Activated naive CD4-positive, alpha-beta T cell treated with anti-CD3 and anti-CD28 coated beads, Interleukin-2, amount 10 ng/mL, durations not matched to agents 7 days and 5 days (primary cell): ENCODE measurements at places on chromosomes 16 and 17.
A peak's percentile ranks its signal among the peaks of the same experiment; 100 is the strongest.

DNA sequence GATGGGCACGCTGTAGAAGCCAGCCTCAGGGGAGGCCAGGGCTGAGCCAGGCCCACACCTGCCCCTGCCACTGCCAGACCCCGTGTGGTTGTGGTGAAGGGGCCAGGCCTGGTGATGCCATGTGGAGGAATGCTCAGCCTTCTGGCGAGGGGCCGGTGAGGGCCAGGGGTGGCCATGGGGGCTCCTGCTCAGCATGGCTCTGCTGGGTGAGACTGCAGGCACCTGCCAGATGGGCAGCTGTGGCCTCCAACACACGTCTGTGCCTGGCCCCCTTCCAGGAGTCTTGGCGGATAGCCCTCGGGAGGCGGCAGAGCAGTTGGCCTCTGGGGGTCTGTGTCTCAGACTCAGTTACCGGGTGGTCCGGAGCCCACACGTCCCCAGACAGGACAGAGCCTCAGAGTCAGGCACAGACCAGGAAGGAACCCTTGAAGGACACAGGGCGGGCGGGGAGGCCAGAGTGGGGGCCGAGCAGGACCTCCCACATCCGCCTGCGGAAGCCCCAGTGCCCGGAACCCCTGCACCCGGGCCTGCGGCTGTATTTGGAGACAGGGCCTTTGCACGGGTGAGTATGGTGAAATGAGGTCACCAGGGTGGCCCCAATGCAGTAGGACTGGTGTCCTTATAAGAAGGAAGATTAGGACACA, 22.5 kb upstream of the CHMP6 start:
- peaks cover 13% of the 10 kb centered on the region for H3K4me1 ChIP-seq
- peaks cover 6% of the 10 kb centered on the region for H3K36me3 ChIP-seq
- DNase-seq, result no peak
- no peak overlapping the region for H3K4me3 ChIP-seq
- H3K27me3 ChIP-seq, result peaks cover 30% of the 10 kb centered on the region

DNA sequence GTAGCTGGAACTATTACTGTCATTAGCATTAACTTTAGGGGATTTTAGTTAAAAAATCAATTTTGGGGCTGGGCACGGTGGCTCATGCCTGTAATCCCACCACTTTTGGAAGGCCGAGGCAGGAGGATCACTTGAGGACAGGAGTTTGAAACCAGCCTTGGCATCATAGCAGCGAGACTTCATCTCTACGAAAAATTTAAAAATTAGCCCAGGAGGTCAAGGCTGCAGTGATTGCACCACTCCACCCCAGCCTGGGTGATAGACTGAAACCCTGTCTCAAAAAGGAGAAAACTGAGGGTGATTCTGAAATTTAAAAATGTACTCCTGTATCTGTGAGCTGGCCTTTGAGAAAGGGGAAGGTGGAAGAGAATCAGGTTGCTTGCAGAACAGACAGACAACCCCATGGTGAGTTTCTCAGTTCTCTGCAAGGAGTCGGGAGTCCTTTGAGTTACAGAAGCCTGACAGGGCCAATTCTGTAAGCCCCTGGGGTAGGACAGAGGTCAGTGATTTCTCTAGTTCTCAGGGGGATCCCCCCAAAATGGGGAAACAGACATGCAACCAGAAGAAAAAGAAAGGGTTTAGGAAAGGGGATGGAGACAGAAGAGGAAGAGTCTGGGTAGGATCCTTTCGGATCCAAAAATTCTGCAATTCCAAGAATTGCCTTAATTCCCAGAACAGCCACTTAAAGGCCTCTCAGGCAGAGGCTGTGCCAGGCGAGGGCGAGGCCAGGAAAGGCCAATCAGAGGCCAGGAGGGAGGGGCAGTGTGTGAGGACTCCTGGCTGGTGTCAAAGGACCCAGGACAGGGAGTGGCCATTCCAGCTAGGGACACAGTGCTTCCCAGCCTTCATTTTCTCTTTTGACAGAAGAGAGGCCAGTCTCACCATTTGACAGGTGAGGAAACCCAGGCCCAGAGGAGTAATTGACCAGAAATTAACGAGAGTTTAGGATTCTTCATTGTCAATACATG, 6.7 kb downstream of the NUPR1 start:
- H3K27me3 ChIP-seq, result peaks cover 13% of the 10 kb centered on the region
- peaks cover 22% of the 10 kb centered on the region for H3K4me1 ChIP-seq
- no peak for DNase-seq
- no peak overlapping the region for H3K4me3 ChIP-seq
- peaks cover 5% of the 10 kb centered on the region for H3K36me3 ChIP-seq

- H3K27me3 ChIP-seq, result no peaks in the 10 kb centered on the region
- no peak for DNase-seq
- no peak overlapping the region for H3K27ac ChIP-seq
- H3K4me1 ChIP-seq, result no peaks in the 10 kb centered on the region
- no peak overlapping the region for H3K4me3 ChIP-seq
Observed at GRCh38 chr16:85227084-85227945, 115.0 kb upstream of the CIBAR2 start.

- H3K4me1 ChIP-seq, result no peaks in the 10 kb centered on the region
- H3K4me3 ChIP-seq, result no peak overlapping the region
- no peak overlapping the region for H3K27ac ChIP-seq
- no peaks in the 10 kb centered on the region for H3K36me3 ChIP-seq
- no peak for DNase-seq
- H3K27me3 ChIP-seq, result peaks cover 10% of the 10 kb centered on the region
Observed at GRCh38 chr16:55948230-55948629, 73.1 kb upstream of the CES5A start.

DNA sequence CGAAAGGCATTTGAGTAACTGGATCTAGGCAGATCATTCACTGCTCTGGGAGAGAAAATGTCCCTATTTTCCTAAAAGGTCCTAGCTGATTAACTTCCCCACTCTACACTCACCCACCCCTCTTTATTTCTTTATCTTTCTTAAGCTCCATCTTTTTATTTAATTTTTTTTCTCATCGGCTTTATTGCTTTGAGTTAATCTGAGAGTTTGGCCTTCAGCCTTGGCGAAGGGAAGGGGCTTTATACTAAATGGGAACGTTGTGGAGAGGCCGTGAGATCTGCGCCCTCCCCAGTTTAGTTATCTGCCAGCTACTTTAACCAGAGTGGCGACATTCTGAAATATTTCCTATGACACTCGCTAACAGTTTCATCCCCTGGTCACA, 882 bp upstream of the TOX3 start:
- DNase-seq, result no peak
- H3K36me3 ChIP-seq, result peaks cover 4% of the 10 kb centered on the region
- H3K27ac ChIP-seq, result no peak overlapping the region
- peaks cover 38% of the 10 kb centered on the region for H3K27me3 ChIP-seq
- peaks cover 4% of the 10 kb centered on the region for H3K4me1 ChIP-seq
- no peak overlapping the region for H3K4me3 ChIP-seq

DNA sequence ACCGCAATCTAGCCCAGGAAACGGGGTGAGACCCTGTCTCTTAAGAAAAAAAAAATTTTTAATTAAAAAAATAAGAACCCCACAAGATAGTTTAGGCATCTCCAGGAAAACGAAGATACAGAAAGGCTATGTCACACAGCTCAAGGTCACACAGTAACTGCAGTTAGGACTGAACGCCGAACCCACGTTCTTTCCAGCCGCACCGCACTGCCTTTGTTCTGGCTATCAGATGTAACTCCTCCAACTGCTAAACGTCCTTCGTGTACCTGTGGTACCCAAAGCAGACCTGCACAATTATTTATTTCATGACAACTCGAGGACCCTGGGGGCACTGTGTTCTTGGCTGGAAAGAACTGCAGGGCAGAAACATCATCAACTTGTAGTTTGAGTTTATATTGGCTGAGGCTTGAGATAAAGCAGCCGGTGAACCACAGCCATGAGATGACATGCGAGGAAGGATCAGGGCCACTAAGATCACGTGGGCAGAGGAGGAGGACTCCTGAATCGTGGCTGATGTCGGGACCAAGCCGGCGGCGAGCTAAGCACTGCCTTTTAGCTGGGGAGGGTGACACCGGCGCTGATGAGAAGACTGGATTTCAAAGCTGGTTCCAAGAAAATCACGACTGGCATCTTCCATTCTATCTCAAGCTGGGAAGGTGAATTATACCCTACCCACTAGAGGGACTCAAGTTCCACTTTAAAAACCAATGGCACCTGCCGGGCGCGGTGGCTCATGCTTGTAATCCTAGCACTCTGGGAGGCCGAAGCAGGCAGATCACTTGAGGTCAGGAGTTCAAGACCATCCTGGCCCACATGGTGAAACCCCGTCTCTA, 20.7 kb upstream of the MNT start:
- no peak for DNase-seq
- no peak overlapping the region for H3K27ac ChIP-seq
- no peaks in the 10 kb centered on the region for H3K36me3 ChIP-seq
- no peak overlapping the region for H3K4me3 ChIP-seq
- no peaks in the 10 kb centered on the region for H3K27me3 ChIP-seq
- peaks cover 2% of the 10 kb centered on the region for H3K4me1 ChIP-seq

- H3K27me3 ChIP-seq, result no peaks in the 10 kb centered on the region
- peak overlapping the region; percentile 76 for H3K27ac ChIP-seq
- peaks cover 19% of the 10 kb centered on the region for H3K4me1 ChIP-seq
- no peak overlapping the region for H3K4me3 ChIP-seq
- no peak for DNase-seq
Observed at GRCh38 chr16:16009401-16009800, 60.0 kb downstream of the ABCC1 start.

DNA sequence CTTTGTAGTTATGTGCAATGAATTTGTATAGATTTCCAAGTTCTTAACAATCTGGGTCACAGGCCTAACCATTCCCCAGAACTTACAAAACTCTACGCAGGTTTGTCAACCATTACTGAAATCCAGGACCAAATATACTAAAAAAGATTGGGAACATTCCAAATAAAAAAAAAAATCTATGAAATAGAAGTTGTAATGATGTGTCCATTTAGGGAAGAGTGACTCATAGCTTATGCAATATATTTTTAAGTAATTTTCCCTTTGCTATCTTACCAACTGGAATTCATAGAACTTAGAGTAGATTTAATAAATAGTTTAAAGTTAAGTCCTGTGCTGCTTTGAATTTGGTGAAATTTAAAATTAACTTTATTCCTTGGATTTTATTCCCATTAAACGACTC, 393.2 kb downstream of the PMP22 start:
- no peak for DNase-seq
- no peak overlapping the region for H3K27ac ChIP-seq
- no peaks in the 10 kb centered on the region for H3K27me3 ChIP-seq
- H3K36me3 ChIP-seq, result no peaks in the 10 kb centered on the region
- H3K4me1 ChIP-seq, result no peaks in the 10 kb centered on the region

DNA sequence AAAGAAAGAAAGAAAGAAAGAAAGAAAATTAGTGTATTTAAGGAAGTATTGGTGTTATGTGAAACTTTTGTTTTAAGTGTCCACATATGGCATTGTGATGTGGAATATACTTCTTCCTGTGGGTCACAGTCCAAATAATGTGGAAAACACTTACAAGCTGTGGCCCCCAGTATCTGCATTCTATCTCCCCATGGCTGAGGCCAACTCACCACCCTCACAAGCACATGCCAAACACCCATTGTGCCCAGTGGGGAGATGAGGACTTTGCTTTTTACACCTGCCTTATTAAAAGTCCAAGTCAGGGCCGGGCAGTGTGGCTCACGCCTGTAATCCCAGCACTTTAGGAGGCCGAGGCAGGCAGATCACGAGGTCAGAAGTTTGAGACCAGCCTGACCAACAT, 4.0 kb upstream of the P2RX5 start:
- H3K27me3 ChIP-seq, result peaks cover 4% of the 10 kb centered on the region
- H3K27ac ChIP-seq, result no peak overlapping the region
- peaks cover 10% of the 10 kb centered on the region for H3K36me3 ChIP-seq
- peaks cover 17% of the 10 kb centered on the region for H3K4me1 ChIP-seq
- DNase-seq, result no peak
- no peak overlapping the region for H3K4me3 ChIP-seq

DNA sequence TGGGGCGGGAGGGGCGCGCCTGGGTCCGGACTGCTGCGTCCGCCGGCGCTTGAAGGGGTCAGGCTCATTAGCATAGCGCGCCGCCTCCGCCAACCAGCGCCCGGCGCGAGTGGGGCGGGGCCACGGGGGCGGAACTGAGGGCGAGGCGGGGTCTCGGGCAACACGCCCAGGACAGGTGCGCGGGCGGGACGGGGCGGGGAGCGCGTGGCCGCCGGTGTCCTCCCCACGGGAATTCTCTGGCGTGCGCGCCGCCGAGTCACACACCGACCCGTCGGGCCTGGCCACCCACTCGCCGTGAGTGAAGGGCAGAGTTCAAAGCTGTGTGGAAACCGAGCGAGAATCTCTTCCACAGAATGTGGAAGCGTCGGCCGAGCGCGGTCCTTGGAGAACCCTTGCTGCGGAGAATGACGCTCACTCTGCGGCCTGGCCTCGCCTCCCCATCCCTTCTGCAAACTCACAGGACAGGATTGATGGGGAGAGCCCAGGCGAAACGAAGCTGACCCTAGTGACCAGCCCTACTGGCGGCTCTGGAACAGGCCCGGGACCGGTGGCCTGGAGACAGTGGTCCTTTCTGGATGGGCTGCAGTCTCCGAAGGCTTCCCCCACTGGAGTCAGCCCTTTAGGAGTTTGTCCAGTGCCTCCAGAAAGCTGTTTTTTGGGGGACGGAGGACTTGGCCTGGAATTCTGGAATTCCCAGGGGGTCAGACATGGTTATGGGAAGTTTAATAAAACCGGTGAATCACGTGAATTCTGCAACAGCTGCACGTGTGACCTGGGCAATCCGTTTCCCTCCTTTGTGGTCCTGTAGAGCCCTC, at the start of gene SNAI3:
TSS of gene SNAI3 (minus strand) at position 69 of the 815 bp plus-strand sequence. CDS start 101 bp downstream, outside the sequence.
- DNase-seq, result peak; percentile 93
- H3K4me1 ChIP-seq, result peaks cover 80% of the 10 kb centered on the region
- H3K27ac ChIP-seq, result peak within 1 kb of the TSS; percentile 52
- H3K4me3 ChIP-seq, result peak within 1 kb of the TSS; percentile 83

DNA sequence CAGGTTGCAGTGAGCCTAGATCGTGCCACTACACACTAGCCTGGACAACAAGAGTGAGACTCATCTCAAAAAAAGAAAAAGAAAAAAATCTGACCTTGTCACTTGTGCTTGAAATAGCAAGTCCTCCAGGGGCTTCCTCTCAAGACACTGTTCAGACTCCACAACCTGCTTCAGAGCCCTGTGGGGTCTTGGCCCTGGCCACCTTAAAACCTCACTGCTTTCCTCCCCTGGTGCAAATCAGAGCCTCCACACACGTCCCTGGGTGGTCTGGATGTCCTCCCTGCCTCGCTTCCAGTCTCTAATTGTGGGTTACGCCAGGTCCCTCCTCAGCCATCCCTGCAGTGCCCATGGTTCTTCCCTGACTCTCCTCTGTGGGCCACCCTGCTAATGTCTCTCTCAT, 4.7 kb downstream of the ACD start:
- H3K4me1 ChIP-seq, result peaks cover 21% of the 10 kb centered on the region
- peak overlapping the region; percentile 24 for H3K27ac ChIP-seq
- no peaks in the 10 kb centered on the region for H3K27me3 ChIP-seq

DNA sequence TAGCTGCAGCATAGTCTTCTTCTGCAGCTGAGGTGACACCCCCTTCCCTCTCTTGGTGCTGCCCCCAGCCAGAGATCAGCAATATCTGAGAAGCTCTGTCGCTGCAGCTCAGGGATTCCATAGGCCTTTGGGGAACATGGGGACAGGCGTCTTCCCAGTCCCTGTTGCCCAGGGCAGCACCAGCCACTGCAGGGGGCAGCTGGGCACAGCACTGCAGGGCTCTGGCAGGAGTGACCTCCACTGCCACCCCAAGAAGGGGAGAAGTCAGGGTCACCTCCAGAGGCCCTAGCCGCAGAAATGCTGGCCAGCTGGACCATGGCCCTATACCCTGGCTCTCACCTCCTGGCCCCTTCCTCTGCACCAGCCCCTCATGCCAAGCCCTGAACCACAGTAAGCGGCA, 16.9 kb downstream of the SCN4A start:
- H3K27me3 ChIP-seq, result peaks cover 40% of the 10 kb centered on the region
- DNase-seq, result no peak
- H3K36me3 ChIP-seq, result no peaks in the 10 kb centered on the region

GRCh38 chr16:84527532-84528269, 23.2 kb upstream of the MEAK7 start:
- H3K4me3 ChIP-seq, result no peak overlapping the region
- H3K27me3 ChIP-seq, result no peaks in the 10 kb centered on the region
- H3K36me3 ChIP-seq, result peaks cover 68% of the 10 kb centered on the region
- H3K4me1 ChIP-seq, result peaks cover 40% of the 10 kb centered on the region
